NCI-H774 (cell line): ENCODE measurements at places on chromosomes 2 and 18.

DNA sequence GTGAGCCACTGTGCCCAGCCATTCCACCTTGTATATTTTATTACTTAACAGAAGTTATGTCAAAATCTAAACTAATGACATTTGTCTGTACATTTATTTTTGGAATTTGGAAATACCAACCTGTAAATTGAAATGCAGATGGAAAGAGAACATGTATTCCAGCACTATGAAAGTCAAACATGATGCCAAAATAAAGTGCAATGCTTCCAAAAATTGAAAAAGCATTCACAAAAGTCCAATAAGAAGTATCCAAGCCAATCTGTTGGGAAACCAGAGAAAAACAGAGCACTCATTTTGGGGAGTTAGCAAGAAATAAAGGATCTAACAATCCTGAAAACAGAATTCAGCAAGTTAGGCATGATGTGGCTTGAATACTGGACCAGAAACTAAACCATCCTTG lies 30.3 kb upstream of the NARS1 start:
- DNase-seq, result no peak

- no peak for DNase-seq
Observed at GRCh38 chr18:50358844-50359243, 16.0 kb upstream of the SKA1 start.

DNA sequence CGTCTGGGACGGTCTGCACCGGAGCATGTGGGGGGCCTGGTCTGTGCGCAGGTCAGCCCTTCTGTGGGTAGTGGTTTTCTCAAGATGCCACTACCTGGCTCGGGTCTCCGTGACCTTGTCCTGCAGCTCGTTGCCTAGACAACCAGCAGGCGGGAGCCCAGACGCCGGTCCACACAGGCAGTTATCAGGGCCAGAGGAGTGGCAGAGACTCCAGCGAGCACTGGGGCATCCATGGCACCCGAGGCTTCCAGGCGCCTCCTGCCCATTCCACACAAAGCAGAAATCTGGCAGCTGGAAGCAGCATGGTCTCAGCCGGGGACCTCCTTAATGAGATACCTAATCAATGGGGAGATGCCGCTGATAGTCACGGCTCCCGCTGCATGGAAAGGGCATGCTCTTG lies 156.1 kb downstream of the FAM210A start:
- no peak for DNase-seq

DNA sequence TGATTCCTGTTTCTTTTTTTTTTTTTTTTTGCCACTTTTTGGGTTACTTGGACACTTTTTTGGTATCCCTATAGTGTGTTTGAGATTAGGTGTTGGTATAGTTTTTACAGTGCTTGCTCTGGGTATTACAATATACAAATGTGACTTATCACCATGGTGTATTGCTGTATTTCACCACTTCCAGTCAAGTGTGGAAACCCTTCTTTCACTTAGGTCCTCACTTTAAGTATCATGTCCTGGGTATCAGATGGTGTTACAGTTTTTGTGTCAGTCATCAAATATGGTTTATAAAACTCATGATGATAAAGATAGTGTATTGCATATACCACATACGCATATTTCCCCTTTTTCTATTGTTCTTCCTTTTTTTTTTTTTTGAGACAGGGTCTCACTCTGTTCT lies 1.8 kb downstream of the ATP9B start:
- no peak for DNase-seq

- DNase-seq, result no peak
Observed at GRCh38 chr2:169050476-169051240, 18.7 kb upstream of the DHRS9 start.

GRCh38 chr18:45142868-45143267 lies 462.2 kb downstream of the SETBP1 start:
- DNase-seq, result no peak

- DNase-seq, result no peak
Observed at GRCh38 chr2:26458365-26459042, 19.4 kb downstream of the OTOF start.

- no peak for DNase-seq
Observed at GRCh38 chr2:233068762-233069418, 8.7 kb downstream of the INPP5D start.

GRCh38 chr2:241539616-241540374 lies 18.8 kb upstream of the BOK start:
- no peak for DNase-seq

DNA sequence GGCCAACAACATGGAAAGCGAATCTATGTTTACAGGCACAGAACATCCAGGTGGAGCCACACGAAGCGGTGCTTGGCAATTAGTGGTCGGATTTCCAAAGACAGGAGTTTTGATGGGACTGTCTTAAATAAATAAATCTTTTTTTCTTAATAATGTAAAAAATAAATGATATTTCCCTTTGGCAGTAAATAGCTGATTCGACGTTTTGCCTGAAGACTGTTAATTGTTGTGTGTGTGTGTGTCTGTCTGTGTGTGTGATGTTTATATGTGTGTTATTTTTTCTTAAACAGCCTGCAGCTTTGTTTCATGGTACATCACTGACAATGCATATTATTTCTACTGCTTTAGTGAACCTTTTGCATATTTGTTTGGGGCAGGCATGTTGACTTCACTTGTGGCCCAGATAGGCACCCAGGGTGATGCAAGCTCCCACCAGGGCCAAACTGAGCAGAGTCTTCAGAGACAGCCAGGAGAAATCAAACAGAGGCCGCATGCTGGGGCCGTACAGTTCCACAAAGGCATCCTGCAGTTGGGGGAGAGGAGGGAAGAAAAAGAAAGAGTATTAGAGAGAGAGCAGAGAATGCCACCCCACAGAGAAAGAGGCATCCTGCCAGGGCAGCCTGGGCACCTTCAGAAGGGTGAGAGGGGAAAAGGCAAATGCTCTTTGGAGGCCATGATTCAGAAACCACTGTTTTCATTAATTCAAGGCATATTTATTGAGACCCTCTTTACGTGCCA lies 191.2 kb downstream of the BCL2 start:
- DNase-seq, result no peak

DNA sequence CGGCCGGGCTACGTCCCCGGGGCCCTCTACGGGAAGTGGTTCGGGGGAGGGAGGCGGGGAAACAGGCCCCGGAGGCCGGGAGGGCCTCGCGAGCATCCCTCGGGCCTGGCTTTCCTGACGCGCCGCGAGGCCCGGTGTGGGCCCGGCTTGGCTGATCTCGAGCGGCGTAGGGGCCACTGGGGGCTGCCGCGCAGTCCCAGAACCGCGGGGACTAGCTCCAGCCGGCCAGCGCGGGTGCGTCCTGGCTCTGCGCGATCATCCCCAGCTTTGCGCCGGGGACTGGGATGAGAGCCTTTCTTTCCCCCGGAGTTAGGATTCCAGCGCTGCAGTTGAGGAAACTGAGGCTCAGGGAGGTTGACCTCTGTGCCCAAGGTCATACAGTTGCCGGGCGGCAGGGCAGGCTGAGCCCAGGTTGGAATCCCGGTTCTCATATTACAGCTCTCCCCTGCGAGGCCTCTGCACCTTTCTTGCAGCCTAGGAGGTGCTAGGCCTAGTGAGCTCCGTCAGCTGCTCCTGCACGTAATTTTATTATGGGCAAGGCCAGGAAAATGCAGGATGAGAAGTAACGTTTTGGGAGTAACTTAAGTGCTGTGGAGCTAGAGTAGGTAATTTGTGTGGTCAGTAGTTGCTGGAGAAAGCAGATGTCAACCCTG lies 501 bp downstream of the LPIN1 start:
- DNase-seq, result no peak

DNA sequence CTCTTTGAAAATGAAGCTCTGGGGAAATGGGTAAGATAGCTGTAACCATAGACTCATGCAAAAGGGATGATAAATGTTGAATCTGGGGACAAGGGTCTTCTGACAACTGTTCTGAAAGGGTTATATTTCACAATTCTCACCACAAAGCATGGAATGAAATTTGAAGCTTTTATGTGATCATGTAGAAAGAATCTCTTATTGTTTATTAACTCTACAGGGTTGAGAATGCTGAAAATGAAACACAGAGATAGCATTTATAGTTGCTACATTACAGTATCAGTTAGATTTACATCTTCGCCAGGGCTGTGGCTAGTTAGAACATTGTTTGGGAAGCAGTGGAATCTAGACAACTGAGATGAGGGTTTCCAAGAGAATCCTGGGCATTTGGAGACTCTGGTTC lies 97.4 kb upstream of the LHCGR start:
- no peak for DNase-seq

DNA sequence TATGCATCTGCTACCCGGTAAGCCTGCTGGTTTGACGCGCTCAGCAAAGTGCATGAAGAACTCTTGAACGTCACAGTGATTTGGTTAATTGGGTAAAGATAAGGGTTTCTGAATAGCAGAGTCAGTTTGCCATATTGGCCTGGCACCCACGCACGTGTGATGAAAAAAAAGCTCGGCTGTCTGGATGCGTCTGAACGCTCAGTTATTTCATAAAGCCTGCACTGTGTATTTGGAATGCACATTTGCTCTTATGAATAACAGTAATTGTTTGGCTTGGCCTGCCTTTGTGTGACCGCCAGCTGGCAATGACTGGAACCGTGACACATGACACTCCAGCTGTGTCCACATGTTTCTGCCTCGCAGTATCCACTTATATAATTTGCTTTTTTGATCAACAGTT lies 129.2 kb upstream of the MEIS1 start:
- peak; percentile 86 for DNase-seq

GRCh38 chr18:10365901-10366300 lies 88.5 kb upstream of the APCDD1 start:
- no peak for DNase-seq

DNA sequence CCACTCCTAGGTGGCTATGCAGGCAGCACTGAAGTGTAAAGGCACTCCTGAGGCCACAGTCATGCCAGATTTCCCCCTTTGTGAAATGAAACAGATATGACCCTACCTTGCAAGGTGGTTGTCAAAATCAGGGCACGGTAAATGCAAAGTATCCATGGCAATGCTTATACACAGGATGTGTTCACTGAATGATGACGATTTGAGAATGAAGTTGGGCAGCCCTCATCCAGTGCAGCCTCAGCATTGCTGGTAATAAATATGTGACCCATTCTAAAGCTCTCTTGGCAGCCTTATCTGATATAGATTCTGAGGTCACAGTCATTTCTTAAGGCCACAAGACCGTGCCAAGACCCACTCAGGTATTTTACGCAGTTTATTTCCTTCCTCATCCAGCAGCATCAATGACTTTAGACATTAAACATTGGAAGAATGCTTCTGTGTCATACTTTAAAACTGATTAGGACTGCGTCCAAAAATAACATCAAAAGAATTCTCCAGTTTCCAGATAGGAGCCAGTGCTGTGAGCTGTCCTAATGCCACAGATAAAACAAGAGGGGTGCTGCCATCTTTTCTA lies 125.5 kb upstream of the SERTAD2 start:
- no peak for DNase-seq

- DNase-seq, result no peak
Observed at GRCh38 chr2:134443814-134444480, 190.1 kb downstream of the MGAT5 start.

DNA sequence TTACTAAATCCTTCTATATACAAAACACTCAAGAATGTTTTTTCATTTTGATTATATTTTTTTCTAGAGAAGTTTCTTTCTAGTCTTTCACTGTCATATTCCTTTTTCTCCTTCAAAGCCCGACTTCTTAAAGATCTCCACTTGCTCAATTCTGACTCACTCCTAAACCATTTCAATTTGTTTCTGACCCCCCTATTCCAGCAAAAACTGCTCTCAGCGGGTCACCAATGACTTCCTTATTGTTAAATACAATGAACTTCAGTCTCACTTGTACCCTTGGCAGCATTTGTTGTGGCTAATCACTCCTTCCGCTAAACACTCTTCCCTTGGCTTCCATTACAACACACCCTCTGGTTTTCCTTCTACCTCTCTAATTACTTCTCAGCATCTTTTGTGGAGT lies 111.1 kb upstream of the RBBP8 start:
- DNase-seq, result no peak

DNA sequence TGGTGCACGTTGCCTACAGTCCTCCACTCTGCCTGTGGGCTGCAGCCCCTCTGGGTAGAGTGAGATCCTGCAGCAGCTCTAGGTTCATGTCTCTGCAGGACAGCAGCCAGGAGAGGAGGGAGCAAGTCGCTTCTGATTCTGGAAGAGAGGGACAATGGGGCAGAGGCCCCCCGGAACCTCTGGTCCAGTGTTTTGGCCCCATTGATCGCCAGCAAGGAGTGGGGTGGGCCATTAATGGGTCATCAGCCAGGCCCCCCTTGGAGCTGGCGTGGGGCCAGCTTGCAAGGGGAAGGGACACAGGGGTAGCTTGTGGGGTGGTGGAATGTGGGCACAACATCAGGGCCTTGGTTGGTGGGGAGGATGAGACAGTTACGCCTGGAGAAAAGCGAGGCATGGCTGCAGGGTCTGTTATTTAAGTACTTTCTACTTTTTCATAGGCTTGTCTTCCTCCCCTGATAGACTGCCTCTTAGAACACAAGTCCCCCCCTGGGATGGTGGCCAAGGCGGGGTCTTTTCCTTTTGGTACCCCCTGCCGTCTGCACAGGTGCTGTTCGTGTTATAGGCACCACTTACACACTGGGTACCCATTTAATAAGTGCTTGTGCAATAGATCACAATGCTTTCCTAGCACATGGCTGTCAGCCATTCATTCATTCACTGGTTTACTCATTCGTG lies 44.6 kb downstream of the INHBB start:
- no peak for DNase-seq

DNA sequence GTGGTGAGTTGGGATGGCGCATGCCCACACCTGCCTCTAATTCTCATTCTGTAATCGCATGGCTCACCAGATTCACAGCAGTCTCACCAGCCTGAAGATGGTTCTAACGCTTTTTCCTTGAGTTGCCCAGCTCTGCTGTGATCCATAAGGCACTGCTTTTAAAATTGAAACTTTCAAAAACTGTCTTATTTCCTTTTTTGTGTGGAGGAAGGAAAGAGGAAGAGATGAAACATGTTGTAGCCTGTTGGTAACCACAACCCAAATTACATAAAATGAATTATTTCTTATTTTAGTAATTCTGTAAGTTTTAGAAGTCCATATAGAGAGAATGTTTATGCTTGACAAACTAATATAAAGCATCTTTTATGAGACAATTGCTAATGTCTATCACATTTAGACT lies 165.4 kb downstream of the RBM43 start:
- no peak for DNase-seq

DNA sequence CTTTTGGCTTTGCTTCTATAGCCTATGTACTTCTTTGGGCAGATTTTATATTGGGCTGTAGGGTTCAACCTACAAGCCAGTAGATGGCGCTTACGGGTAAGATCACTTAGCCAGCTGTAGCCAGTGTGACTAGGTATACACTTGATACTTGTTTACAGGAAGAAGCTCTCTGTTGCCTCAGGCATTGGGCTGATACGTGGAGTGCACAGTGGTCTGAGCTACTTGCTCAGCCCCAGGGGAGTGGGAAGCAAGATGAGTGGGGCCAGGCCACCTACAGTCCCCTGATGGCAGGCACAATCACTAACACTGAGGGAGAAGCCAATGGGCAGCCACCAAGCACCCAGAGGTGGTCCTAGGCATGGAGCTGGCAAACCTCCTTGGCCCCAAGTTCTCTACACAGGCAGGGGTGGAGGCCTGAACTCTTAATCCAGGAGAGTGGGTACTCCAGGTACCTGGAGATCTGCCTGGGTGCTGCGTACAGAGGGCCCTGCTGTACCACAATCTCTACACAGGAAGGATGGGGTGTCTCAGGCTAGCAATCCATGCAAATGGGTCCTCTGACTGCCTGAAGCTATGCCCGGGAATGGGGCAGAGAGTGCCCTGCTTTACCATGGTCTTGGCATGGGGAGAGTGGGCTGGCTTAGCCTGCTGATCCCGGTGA lies 122.2 kb downstream of the NCOA1 start:
- DNase-seq, result peak; percentile 37

GRCh38 chr18:78796693-78797455 lies 182.7 kb upstream of the SALL3 start:
- DNase-seq, result no peak

- DNase-seq, result no peak
Observed at GRCh38 chr18:39521164-39521563, 1955.6 kb upstream of the CELF4 start.

- no peak for DNase-seq
Observed at GRCh38 chr2:10873790-10874437, 37.8 kb upstream of the KCNF1 start.
